ENCODE measurements at places on chromosomes 11 and 22.

- DNase-seq = no peak
Measured at GRCh38 chr11:76159303-76159937, 46.9 kb downstream of the WNT11 start.

DNA sequence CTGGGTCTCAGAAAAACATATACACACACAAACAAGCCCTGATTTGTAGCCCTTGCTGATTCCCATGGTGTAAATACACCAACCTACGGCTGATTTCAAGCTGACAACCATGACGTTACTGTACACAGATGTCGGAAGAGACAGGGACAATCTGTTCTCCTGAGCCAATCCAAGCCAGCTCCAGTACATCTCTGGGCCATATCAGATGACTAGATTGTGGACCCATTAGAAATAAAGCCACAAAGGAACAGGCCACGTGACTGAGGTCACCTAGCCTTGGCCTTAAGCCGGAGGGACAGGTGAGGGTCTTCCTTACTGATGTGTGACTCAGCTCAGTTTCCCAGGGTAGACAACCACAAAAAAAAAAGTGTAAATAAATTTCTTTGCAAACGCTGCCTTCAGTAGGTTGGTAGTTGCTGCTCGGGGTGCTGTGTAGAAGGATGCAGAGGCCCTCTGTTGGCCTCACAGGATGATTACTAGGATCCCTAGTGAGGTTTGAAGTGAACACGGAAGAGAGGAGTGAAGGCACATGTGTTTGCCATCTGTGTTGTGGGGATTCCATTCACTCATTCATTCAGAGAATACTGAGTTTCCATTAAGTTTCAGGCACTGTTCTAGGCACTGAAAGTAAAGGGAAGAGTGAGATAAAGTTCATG is 99.0 kb upstream of the LARGE1 start:
- no peak for DNase-seq

DNA sequence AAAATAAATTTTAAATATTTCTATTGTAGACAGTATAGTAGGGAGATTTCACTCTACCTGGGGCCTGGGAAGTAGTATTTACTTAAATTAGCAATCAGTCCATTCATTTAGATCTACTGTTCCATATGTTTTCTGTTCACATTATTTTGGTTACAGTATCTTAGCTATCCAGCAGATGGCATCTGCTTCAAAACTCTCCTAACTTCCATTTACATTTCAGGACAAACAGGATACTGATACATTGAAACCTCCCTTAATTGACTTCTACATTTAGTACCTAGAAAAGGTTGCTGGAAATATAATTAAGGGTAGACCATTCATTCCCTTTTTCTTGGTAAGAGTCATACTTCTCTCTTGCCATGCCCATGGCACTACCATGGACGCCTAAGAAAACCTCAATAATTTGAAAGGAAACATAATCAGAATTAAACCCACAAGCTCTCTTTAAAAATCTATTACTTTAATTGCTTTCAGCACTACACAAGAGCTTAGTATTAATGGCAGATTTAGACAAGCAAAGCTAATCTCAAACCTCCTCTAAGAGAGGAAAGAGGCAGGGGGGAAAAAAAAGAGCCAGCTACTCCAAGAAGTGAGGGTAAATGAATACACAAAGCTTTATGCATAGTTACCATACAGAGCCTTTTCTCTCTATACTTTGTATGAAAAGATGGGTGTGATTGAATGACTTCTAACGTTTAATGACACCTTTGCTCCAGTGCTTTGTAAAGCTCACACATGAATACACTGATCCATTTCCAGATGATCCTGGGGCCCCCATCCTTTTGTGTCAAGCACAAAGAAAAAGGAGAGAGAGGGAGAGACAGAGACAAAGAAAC is 131.2 kb upstream of the MTMR2 start:
- DNase-seq = no peak

DNA sequence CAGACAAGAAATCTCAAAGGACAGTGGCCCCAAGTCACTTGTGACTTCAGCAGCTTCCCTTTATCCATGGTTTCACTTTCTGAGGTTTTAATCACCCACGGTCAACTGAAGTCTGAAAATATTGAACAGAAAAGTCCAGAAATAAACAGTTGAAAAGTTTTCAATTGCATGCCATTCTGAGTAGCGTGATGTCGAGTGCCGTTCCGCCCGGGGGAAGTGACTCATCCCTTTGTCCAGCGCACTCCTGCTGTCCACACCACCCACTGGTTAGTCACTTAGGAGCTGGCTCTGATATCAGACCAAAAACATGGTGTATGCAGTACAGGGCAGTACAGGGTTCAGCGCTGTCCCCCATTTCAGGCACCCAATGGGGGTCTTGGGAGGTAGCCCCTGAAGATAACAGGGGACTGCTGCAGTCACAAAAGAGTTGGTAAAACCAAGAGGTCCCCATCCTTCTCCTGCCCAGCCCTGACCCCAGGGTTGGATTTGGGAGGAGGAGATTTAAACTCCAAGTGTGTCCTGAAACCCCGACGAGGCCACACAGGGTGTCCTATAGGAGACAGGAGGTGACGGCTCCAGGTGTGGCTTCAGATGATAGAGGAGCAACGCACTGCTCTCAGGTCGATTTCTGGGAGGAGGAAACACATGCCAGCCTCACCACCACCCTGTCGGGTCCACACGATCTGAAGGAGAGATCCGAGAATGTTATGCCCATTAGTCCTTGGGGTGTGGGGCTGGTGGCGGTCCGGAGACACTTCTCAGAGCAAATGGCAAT is 390.1 kb downstream of the CTTN start:
- no peak for DNase-seq

DNA sequence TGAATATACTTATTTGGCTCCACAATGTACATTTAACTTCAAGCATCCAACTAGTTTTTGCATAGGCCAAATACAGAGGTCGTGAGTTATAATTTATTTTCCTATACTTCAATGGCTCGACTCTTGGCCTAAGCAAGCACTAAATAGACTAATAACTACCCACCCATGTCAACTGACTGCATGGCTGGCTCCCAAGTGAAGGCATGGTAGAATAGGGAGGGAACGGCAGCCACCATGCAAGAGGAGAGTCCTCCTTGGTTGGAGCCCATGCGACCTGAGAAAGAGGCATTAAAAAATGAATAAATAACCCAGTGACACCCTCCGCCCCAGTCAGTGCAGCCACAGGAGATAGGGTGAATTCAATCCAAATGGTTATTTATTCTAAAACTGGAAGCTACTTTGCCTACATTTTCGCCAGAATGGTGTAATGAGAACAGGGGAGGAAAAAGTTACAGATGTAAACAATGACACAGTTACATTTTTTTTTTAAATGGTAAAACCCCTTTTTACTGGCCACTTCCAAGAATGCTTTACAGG is 4.9 kb downstream of the GNG3 start:
- DNase-seq = no peak

GRCh38 chr11:28228196-28228895 is 120.2 kb downstream of the METTL15 start:
- no peak for DNase-seq

- DNase-seq = no peak
Measured at GRCh38 chr11:15774388-15774939, 581.9 kb downstream of the SOX6 start.

GRCh38 chr11:43393765-43394355 is 35.1 kb downstream of the TTC17 start:
- no peak for DNase-seq

DNA sequence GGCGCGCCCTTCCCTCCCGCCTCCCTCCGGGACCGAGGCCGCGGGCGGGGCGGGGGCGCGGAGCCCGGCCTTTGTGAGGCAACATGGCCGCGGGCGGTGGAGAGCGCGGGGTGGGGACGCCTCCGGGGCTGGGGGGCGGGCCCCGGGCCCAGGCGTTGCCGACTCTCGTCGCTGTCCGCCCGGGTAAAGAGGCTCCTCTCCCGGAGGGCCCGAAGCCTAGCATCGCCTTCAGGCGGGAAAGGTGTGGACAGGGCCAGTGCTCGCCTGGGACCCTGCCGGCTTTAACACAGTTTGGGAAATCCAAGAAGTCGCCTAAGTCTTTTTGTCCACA is 369 bp downstream of the DGCR8 start:
- DNase-seq = no peak

DNA sequence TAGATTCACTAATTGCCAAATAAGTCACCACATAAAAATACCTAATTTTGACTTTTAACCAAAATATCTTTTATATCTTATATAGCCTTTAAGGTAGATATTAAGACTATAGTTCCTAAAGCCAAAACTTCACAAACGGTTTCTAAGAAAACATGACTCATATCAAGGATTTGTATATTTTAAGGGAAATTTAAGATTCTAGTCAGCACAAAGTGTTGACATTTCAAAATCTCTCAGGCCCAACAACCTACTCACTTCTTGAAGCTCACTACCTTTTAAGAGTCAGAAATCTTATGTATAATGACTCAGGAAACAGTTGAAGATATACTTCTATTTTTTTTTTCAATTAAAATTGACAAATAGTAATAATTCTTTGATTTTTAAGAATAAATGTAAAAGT is 221.9 kb downstream of the SBF2 start:
- no peak for DNase-seq
